ENCODE measurements at places on chromosomes 7 and 10.

DNA sequence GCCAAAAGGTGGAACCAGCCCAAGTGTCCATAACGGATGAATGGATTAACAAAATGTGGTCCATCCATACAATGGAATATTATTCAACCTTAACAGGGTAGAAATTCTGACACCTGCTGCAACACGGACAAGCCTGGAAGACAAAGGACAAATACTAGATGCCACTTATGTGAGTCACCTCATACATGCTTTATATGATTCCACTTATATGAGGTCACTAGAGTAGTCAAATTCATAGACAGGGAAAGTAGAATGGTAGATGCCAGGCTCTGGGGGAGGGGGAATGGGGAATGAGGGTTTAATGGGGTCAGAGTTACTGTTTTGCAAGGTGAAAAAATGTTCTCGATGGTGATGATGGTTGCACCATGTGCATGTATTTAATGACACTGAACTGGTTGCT, 34.0 kb upstream of the CYTH3 start:
- no peak for DNase-seq

- DNase-seq, result peak; percentile 72
These were observed 14.4 kb upstream of the AHCYL2 start for GRCh38 chr7:129210256-129210988.

DNA sequence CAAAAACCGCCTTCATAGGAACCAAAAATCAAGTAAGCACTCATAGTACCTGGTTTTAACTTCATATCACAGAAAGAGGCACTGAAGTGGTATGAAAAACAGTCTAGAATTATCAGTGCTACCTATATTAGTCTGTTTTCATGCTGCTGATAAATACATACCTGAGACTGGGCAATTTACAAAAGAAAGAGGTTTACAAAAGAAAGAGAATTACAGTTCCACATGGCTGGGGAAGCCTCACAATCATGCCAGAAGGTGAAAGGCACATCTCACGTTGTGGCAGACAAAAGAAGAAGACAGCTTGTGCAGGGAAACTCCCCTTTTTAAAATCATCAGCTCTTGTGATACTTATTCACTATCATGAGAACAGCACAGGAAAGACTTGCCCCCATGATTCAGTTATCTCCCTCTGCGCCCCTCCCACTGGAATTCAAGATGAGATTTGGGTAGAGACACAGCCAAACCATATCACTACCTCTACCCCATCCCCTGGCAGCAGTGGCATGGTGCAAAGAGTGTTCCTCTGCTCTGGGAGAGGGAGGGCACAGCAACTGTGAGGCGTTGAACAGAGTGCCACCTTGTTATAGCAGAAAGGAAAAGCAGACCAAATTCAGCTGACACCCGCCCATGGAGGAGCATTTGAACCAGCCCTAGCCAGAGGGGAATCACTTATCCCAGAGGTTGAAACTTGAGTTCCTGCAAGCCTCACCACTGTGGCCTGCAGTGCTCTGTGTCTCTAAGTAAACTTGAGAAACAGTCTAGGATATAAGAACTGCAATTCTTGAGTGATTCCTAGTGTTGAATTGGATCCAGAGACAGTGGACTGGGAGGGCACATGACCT, 61.9 kb upstream of the PTPRZ1 start:
- DNase-seq, result no peak

DNA sequence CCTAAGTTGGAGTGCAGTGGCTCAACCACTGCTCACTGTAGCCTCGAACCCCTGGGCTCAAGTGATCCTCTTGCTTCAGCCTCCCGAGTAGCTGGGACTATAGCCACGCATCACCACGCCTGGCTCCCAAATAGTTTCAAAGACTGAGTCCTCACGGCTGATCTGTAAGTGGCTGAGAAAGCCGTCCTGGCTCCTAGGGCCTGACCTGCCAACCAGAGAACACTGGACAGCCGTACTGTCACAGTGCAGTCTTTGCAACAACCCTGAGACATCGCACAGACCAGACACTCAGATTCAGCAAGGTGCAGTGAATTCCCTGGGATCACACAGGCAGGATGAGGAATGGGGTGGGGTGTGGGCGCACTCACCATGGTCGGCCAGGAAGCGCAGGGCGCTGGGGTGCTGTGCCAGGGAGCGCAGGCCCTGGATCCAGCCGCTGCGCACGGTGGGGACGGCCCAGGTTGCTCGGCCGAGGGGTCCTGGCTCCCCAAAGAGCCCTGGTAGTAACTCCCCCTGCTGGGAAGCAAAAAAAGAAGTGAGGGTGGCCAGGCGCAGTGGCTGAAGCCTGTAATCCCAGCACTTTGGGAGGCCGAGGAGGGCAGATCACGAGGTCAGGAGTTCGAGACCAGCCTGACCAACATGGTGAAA, 10.7 kb downstream of the BRAT1 start:
- no peak for DNase-seq

GRCh38 chr7:20075440-20075839, 141.7 kb downstream of the MACC1 start:
- no peak for DNase-seq

- DNase-seq, result no peak
These were observed 153.3 kb downstream of the LRRC4 start for GRCh38 chr7:127877951-127878350.

DNA sequence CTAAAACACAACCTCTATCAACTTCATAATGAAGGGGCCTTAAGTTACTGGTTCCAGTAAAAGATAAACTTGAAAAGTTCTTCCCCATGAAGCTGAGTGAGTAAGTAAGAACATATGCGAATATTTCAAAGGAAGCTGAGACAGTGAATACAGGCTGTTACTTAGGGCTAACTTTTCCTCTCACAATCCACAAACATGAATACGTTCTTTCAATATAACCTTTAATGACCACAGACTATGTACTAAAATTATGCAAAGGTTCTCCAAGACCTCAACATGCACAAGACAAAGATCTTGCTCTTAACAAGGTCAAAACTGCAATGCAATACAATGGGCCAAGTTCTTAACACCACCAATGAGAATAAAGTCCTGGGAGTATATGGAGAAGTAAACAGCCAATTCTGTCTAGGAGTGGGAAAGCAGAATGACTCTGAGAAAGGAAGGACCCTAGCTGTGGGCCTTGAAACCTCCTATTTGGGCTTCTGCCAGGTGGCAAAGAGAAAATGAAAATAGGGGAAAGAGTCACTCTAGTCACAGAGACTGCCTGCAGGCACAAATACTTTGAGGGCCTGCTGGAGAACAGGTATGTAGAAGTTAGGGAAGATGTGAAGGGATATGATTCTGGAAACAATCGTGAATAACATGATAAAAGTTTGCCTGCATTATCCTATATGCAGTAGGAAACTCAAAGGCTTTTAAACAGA, 43.7 kb downstream of the OSBPL3 start:
- no peak for DNase-seq

DNA sequence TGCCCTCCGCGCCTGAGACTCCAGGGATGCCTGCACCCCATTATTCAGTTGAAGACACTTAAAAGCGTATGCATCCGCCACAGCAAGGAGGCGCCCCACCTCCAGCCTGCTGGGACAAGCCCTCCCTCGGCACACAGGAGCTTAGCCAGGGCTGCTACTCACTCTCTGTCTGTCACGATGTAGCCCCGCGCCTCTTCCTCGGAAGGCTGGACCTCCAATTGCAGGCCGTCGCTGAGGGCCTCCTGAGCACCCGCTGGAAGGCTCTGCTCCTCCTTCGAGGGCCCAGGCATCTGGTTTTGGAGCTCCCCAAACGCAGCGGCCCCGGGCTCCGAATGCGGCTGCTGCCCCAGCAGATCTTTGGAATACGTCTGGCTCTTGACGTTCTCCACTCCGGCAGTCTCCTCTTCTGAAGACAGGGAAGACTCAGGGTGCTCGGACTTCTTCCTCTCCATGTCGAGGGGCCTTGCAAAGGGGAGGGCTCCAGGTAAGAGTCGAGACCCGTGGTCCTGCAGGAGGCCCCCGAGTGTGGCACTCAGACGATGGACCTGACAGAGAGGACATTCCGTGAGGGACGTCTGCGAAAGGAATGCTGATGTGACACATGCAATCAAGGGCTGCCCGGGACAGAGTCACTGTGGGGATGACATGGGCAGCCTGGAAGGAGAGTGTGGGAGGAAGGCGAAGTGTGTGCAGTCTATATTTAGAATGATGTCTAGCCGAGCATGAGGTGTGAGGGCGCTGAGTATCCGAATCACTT, 453.9 kb downstream of the PTPRN2 start:
- DNase-seq, result no peak

DNA sequence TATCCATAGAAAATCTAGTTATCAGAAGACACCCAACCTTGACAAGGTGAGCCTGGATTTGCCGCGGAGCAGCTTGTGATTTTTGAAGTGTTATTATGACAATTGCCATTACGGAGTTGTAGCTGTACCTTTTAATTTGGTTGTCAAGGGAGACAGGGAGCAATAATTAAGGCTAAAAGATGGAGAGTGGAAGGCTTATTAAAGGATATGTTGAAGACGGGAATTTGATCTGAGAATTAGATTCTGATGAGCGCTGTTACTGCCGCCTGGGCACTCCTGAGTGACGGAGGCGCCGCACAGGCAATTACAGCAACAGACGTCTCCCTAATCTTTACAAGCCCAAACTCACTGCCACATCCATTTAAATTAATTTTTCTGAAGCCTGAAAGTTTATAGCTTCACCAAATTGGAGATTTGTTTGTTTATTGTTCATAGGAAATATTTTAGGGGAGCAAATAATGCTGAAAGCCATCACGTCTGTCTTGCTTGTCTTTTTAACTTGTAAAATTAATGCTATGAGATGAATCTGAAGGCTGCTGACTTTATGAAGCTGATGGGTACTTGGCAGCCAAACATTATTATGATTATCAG, 475.0 kb upstream of the ADARB2 start:
- no peak for DNase-seq

DNA sequence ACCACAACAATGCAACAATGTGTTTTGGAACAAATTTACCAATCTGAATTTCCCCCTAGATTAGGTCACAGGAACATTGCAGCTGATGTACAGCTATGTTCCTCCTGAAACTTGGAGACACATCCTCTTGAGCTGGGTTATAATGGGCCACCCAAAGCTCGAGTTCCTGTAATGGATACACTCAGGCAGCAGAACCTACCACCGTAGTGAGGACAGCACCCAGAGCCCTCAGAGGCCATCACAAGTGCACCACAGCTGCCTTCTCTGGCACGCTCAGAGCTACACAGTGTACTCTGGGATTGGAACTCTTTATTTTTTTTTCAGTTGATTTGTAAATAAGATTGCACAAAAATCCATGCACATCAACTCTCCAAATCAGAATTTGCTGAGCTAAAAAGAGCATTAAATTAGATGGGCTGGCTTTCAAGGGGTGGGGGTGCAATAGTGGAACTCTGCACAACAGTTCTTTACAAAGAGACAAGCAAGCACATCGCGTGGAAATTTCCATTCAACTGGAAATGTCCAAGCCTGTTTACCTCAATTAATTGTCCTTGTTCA, 56.7 kb downstream of the EGFR start:
- DNase-seq, result no peak

- DNase-seq, result no peak
These were observed 5.3 kb upstream of the CUZD1 start for GRCh38 chr10:122850705-122851640.

DNA sequence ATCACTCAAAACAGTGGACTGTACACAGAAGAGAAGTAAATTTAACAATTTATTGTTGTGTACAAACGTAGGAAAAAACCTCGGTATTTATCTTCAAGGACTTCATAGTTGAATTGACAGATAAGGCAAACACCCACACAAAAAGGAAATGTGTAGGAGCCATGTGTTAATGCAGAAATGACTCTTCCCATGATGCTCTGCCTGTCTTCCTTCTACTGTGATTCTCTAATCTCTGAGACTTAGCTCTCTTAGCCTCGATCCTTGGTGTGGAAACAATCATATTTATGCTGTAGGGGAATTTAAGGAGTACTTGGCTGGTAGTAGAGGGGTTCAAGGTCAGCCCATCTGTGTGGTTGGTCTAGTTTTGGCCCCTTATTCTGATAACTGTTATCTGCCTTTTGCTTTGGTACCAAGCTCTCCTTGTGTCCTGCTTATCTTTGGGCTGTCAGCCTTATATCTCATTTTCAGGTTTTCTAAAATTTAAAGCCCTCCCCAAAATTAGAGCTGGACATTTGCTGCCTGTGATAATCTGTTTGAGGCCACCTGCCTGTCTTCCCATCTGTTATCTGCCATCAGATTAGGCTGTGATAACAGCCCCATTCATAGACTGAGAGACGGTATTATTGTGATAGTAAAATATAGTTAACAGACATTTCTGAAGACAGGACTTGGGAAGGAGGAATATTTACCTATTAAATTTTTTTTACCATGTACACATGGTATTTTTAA, 81.7 kb downstream of the GPR85 start:
- DNase-seq, result no peak

DNA sequence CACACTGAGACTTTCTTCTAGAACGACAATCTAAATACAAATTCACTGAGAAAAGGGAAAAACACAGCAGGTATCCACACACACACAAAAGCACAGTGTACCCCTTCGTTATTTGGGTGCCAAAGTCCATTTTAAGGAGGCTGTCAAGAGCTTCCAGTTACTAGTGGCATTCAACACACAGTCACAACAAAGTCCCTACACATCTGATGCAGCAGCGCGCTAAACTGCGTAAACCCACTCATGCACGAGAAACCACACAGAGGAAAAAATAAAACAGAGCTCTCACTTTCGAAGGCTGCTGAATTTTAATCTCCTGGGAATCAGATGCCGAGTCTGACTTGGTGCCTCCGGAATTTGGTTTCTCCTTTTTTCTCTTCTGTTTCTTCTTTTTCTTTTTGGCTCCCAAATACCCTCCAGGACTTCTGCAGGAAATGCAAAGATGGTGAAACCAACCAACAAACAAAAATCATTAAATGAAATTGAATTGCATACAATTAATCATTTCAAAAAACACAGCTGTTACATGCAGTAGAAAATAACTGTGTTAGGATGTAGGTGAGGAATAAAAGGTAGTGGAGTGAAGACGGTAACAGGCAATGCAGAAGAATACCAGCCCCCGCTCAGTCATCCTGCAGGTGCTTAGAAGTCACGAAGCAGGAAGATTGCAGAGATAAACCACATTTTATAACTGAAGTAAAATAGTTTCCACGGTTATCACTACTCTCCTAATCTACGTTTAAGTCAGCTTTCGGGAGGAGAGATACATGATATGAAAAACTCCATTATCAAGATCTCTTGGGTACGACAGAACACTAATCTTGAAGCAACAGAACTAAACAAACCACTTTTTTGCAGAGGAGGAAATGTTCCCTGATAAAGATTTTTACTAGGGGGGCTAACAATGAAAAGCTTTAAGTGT, 27.1 kb downstream of the NMT2 start:
- peak; percentile 35 for DNase-seq

Measured in stimulated activated CD4-positive, alpha-beta T cell treated with anti-CD3 and anti-CD28 coated beads, Interleukin-1b, Interleukin-23, amount 100 ng/mL, for 48 hours (primary cell).